ENCODE measurements at places on chromosomes 16 and 17. TPM values are rescaled to one million over a fixed set of nuclear protein-coding genes. Genes with fewer than 3 reads are reported as not detected.

DNA sequence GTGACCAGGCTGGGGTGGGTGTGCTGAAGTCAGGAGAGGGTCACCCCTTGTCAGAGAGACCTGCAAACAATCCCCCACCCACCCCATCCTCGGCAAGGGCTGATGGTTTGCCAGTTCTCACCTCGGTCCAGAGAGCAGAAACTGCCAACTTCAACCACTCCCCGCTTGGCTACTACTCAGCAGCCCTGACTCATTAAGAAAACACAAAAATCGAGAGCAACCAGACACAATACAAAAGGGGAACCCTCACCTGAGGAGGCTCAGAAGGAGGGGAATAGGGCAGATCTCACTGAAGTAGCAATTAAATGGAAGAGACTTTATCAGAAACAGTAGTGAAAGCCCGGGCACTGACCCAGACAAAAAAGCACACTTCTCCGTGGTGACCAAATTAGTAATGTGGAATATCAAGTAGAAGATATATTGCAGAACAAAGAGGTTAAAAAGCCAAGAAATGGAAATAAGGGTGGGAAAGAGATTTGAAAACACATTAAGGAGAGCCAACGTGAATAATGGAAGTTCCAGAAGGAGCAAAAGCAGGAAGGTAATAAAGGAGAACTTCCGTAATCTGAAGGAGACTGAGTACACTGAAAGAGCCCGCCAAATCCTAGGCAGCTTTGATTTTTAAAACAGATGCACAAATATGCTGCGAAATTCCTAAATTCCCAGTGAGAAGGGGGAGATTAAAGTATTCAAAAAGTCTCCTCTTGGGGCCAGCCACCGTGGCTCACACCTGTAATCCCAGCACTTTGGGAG is 23.6 kb downstream of the CENPV start:
- DNase-seq, result peak; percentile 81

GRCh38 chr17:65398040-65398787 is 163.2 kb downstream of the AXIN2 start:
- no peak for DNase-seq

DNA sequence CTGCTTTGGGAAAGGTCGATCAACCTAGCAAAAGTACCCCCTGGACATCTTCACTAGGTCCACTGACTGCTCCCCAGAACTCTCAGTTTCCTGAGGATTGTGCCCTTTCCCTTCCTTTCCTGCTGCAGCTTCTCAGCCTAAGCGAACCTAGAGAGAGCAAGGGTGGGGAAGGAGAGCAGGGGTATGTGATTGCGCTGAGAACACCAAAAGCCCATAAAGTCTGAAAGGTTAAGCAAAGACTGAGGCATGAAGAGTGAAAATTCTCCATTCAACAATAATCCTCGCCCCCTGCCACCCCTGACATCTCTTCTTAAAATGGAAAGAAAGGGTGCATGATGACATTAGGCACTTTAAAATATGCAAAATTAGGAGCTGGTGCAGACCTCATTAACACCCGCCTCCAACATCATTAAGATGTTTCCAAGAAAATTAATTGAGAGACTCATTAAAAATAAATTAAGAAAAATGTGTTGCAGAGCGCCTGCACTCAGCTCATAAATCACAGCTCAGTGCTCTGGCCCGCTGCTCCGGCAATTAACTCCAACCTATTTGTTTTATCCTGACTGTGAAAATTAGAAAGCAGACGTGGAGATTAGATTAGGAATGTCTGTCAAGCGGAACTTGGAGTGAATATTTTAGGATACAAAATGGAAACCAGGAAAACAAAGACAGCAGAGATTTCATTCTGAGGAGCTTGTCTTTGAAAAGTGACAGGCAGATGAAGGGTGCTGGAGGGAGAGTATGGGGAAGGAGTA is 49.1 kb upstream of the PMFBP1 start:
- no peak for DNase-seq

DNA sequence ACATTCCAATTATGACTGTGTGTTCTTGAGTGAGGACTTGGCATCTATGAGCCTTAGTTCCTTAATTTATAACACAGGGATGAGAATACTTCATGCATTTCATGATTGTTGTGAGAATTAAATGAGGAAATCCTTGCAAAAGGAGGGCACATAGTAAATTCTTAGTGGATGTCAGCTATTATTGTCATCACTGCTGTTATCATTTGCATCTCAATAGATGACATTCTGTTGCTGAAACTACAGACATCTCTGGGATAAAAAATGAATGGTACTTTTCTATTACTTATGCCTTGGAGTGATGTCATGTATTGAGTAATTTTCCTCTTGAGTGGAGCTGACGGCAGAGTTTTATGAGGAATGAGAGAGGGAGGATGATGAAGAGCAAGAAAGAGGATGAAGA is 184.4 kb upstream of the CDH11 start:
- DNase-seq, result no peak

GRCh38 chr16:76483307-76483909 is 206.2 kb downstream of the CNTNAP4 start:
- DNase-seq, result no peak

DNA sequence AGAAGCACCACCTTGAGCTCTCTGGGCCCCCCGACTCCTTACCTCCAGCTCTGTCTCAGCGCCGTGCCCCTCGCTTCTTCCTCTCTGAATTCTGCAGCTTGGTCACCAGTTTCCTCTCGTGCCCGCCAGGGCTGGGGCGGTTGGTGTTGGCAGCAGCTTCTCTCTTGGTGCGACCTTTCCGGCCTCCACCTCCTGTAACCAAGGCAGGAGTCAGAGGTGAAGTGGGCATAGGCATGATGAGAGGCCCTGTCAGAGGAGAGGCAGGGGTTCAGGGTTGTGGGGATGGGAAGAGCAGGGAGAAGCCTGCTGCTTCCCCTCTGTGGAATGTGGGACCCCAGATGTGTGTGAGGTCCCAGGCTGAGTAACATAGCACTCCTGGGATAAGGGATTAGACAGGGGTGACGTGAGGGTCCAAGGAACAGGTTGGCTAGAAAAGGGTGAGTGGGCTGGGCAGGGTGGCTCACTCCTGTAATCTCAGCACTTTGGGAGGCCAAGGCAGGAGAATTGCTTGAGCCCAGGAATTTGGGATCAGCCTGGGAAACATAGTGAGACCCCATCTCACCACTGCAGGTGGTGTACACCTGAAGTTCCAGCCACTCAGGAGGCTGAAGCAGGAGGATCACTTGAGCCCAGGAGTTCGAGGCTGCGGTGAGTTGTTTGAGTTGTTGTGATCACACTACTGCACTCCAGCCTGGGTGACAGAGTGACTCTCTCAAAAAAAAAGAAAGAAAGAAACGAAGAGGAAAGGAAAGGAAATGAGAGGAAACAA is 626 bp downstream of the NUPR1 start:
- peak; percentile 41 for DNase-seq

DNA sequence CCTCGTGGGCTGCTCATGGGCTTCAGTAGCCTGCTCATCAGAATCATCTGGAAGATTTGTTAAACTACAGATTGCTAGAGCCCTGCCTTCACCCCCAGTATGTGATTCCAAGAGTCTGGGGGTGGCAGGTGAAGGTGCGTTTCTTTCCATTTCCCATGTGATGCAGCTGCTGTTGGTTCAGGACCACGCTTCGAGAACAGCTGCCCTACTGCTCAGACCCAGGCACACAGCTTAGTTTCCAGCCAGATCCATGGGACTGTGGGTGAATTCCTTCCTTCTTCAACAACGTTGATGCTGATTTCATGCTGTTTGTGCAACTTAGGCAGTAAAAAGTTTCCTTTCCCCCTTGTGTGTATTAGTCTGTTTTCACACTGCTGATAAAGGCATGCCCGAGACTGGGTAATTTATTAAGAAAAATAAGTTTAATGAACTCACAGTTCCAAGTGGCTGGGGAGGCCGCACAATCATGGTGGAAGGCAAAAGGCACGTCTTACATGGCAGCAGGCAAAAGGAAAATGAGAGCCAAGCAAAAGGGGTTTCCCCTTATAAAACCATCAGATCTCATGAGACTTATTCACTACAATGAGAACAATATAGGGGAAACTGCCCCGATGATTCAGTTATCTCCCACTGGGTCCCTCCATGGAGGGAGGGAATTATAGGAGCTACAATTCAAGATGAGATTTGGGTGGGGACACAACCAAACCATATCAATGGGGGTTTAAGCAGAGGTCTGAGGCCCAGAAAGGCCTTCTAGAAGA is 159.2 kb downstream of the XYLT1 start:
- no peak for DNase-seq

- DNase-seq, result peak; percentile 41
Measured at GRCh38 chr17:1562176-1562643, 382 bp downstream of the PITPNA start.

DNA sequence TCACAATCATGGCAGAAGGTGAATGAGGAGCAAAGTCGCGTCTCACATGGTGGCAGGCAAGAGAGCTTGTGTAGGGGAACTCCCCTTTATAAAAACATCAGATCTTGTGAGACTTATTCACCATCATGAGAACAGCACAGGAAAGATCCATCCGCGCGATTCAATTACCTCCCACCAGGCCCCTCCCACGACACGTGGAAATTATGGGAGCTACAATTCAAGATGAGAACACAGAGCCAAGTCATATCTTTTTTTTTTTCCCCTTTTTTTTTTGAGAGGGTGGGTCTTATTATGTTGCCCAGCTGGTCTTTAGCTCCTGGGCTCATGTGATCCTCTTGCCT is 60.0 kb downstream of the RPTOR start:
- DNase-seq, result no peak

GRCh38 chr17:2955931-2956582 is 107.3 kb downstream of the OR1D5 start:
- no peak for DNase-seq

DNA sequence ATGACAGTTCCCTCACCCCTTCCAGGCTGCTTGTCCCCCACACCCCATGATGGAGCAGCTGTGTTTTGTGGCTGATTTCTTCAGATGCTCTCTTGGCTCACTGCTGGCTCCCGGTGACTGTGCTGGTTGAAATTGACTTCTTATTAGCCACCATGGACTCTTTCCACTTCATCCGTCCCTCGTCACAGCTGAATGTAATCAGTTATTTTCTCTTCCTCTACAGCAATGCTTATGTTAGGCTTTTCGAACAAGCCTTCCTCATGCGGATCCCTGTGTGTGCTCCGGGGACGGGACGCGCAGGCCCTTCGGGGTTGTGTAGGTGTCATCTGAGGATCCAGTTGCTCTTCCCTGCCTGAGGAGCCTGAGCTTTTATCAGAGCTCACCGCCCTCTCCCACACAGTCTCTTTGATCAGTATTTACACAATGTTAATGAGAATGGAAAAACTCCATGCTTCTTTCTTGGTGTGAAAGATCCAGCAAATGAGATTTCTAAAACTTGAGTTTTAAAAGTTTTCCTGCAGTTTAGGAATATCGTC is 87.5 kb downstream of the RPTOR start:
- DNase-seq, result no peak

DNA sequence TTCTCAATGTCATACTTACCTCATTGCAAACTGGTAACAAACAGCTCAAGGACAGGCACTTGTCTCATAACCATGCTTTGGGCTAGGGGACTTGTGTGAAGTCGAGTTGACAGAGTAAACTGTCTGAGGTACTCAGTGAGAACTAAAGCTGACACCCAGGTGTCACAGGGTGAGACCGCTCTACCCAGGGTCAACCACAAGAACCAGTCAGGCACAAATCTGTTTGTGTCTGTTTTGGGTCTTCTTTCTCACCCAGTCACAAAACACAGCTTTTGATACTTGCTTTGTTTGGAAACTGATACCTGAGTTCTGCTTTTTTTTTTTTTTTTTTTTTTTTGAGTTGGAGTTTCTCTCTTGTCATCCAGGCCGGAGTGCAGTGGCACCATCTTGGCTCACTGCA is 161.1 kb downstream of the STX8 start:
- no peak for DNase-seq

- DNase-seq, result no peak
Measured at GRCh38 chr16:78094166-78094565, 5.3 kb upstream of the WWOX start.

DNA sequence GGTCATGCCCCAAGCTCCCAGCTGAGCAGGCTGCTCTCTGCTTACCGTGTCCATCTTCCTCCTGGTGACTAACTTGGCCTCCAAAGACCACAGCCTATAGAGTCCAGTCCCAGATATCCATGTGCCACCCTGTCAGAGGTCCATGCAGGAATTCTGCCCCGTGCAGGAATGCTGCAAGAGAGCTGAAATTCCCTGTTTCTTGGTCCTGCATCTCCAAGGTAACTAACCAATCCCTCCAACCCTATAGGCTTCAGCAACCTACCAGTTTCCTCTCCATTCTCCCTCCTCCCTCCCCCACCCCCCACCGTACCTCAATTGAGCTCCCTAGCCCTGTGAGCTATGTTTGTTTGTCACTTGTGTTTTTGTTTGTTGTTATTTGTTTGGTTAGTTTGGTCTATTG is 9.6 kb upstream of the MKS1 start:
- DNase-seq, result no peak

- DNase-seq, result no peak
Measured at GRCh38 chr16:50702725-50703124, 9.3 kb downstream of the NOD2 start.

DNA sequence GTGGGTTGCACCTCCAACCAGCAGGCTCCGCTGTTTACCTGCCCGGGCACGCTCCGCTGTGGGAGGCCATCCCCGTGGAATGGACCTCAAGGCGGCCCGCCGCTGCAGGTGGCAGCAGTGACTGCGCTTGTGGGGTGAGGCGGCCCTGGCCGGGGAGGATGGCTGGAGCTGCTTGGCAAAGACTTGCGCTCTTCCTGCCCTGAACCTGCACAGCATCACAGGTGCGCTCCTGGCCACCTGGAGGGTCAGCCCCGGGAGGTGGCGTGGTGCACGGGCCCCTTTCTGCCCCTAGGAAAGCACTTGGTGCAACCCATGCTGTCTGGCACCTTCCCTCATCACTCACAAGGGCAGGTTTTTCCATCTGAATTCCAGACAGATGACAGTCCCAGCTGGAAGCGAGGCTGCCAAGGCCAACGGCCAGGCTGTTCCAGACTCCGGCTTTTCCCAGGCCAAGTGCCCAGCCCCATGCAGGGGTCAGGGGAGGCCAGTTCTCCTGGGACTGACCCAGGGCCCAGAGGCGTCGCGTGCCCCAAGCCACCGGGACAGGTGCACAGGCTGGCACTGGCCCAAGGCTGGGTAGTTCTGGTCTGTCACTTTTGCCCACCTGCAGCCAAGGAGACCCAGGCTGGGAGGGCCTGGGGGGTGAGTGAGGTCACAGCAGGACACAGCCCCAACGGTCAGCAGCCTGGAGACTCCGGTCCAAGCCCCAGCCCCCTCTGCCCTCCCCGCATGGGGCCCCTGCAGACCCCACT is 13.3 kb downstream of the UTS2R start:
- DNase-seq, result no peak

GRCh38 chr17:1643293-1643998 is 2.1 kb downstream of the SCARF1 start:
- DNase-seq, result peak; percentile 83

GRCh38 chr17:73695035-73695738 is 50.9 kb upstream of the SDK2 start:
- no peak for DNase-seq

GRCh38 chr17:73271072-73271471 is 9.4 kb upstream of the CPSF4L start:
- DNase-seq, result no peak

Gene CRYBA1
- total RNA-seq, result not detected

Gene PGS1
- 40.2 TPM for total RNA-seq

Gene FBXW10B
- 4.2 TPM for total RNA-seq

Gene CLEC18A
- 4.2 TPM for total RNA-seq

Gene DNASE1L2
- 0.85 TPM for total RNA-seq

Gene HBA1
- total RNA-seq, result 7.4 TPM

Gene PLLP
- total RNA-seq, result 11.6 TPM

Gene NPIPB12
- 24.6 TPM for total RNA-seq

Data from colonic mucosa (tissue), 4 donors.